ENCODE measurements at places on chromosomes 4 and X.

GRCh38 chrX:46687619-46688018, 71.3 kb downstream of the SLC9A7 start:
- no peak for DNase-seq

GRCh38 chrX:154082396-154083125, 15.0 kb downstream of the MECP2 start:
- DNase-seq = peak; percentile 17

DNA sequence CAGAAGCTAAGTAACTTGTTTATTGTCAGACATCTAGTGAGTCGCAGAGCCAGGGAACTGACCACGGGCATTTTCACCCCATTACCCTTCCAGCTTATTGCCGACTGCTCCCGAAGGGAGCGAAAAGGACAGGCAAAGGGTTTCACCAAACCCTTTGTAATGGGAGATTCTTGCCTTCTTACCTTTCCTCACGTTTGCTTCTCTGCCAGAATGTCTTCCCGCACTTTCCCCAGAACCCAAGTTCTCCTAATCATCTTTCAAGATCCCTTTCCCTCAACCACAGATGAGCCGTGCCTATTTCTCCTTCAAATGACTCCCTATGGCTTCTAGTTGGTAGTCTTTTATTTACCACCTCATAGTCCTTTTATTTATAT, 520 bp upstream of the SRP72 start:
- DNase-seq = no peak

GRCh38 chrX:44071070-44071645, 98.0 kb upstream of the NDP start:
- DNase-seq = no peak

DNA sequence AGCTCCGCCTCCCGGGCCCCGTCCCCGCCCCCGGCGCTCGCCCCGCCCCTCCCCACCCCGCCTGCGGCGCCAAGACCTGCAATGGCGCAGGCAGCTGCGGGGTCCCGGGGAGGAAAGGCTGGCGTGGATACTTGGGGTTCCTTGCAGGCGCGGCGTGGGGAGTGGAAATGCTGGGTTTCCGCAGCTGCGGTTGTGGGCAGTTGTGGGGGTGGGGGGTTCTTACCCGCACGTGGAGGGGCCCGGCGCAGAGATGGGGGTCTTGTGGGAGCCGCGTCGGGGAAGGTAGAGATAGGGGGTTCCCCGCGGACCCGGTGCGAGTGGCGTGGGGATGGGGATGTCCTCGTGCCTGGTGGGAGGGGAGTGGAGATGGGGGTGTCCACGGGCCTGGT, 680 bp upstream of the ASMTL start:
- DNase-seq = no peak

DNA sequence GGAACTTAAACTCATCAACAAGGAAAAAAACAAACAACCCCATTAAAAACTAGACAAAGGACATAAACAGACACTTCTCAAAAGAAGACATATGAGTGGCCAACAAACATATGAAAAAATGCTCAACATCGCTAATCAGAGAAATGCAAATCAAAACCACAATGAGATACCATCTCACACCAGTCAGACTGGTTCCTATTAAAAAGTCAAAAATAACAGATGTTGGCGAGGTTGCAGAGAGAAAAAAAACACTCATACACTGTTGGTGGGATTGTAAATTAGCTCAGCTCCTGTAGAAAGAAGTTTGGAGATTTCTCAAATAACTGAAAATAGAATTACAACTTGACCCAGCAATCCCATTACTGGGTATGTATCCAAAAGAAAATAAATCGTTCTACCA, 28.7 kb downstream of the APLN start:
- peak; percentile 53 for DNase-seq

GRCh38 chr4:22202246-22202974, 253.8 kb upstream of the KCNIP4 start:
- peak; percentile 15 for DNase-seq

Measured in fibroblast of skin of left quadriceps (primary cell).